ENCODE measurements at places on chromosomes 5 and 9.

GRCh38 chr9:129841071-129841470, 5.8 kb downstream of the USP20 start:
- no peak for DNase-seq

DNA sequence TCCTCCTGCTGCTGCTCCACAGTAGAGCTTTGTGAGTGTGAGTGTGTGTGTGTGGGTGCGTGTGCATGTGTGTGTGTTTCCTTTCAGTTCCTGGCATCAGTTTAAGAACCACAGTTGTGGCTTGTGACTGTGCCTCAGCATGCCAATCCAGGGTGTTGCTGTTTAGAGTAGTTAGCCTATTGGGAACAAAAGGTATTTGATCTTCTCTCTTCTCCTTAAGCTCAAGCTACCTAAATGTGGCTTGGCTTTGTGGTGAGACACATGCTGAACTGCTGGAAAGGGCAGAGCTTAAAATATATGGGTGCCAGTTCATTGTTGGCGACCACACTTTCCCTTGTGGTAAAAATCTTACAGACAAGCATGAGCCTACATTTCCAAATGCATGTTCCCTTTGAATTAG, 116.6 kb upstream of the BNC2 start:
- DNase-seq: peak; percentile 42

GRCh38 chr5:17277907-17278306, 60.5 kb downstream of the BASP1 start:
- DNase-seq: no peak

GRCh38 chr5:124289641-124290311, 456.7 kb downstream of the ZNF608 start:
- DNase-seq: no peak

DNA sequence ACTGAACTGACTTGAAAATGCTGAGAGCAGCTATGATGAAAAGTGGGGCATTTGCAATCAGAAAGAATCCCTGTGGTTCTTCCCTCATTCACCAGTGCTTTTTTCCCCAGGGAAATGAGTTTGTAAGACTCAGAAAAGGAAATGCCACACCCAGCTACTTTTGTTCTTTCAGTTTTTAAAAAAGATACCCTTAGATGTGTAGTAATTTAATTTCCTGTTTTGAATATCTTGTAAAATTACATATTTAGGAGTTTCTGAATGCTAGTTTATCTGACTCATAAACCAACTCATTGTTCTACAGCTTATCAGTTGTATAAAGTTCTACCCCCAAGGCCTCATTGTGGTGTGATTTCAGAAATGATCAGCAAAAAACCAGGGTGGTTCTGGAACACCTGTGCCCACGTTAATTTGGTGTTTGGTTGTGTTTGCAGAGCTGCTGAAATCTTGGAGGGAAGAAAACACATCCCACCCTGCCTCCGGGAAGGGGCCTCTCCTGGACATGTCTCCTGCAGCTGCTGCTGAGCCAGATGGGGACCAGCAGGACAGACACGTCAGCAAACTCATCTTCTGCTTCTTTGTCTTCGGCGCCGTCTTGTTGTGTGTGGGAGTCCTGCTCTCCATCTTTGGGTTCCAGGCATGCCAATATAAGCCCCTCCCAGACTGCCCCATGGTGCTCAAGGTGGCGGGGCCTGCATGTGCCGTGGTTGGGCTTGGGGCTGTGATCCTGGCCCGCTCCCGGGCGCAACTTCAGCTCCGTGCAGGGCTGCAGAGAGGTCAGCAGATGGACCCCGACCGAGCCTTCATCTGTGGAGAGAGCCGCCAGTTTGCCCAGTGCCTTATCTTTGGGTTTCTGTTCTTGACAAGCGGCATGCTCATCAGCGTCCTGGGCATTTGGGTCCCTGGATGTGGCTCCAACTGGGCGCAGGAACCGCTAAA, 2.8 kb downstream of the TMEM171 start:
- DNase-seq: no peak

- DNase-seq: no peak
Observed at GRCh38 chr5:147782110-147783028, at the start of gene JAKMIP2. Gene JAKMIP2 (minus strand): TSS chr5:147782728. CDS start chr5:147671806, 110,922 bp downstream.

GRCh38 chr5:97735209-97735608, 552.2 kb upstream of the RIOK2 start:
- no peak for DNase-seq

DNA sequence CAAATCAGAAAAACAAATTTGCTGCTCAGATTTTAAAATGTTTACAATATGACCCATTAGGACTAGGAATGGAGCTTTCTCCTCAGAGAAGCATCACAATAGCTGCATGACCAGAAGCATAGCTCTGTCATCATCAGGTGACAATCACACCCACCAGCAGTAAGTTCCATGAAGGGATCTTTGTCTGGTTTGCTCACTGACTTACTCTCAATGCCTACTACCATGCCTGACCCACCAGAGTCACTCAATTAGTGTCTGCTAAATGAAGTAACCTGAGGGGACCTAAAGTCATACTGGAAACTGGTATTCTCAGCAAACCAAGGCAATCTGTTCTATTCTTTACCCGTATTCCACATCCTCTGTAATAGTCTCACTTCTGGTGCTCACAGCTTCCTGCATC, 7.7 kb downstream of the ERMP1 start:
- DNase-seq: no peak

DNA sequence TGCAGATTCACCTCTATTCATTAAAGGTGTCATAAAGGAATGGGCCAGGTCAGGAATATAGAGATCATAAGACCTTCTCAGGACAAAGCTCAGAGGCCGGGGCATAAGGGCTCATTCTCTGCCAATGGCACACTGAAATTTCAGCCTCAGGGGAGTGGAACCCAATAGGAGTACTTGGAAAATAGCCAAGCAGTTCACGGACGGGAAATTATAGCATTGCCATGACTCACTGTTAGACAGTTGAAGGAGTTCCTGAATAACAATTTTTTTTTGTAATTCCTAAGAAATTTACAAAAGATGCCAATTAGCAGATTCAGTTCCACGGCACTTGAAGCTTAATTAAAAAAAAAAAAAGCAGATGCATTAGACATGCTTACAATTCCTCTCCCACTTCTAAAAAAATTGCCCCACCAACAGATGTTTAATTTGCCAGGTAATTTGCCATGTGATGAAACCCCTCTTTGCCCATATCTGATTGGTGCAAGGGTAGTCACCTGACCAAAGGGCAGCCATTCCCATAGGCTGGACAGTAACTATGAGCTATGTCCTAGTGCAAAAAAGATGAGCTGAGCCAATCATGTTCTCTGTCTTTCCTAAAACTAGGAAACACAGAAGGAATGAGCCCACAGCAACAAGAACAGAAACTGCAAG, 58.6 kb downstream of the PTCD2 start:
- DNase-seq: peak; percentile 49

DNA sequence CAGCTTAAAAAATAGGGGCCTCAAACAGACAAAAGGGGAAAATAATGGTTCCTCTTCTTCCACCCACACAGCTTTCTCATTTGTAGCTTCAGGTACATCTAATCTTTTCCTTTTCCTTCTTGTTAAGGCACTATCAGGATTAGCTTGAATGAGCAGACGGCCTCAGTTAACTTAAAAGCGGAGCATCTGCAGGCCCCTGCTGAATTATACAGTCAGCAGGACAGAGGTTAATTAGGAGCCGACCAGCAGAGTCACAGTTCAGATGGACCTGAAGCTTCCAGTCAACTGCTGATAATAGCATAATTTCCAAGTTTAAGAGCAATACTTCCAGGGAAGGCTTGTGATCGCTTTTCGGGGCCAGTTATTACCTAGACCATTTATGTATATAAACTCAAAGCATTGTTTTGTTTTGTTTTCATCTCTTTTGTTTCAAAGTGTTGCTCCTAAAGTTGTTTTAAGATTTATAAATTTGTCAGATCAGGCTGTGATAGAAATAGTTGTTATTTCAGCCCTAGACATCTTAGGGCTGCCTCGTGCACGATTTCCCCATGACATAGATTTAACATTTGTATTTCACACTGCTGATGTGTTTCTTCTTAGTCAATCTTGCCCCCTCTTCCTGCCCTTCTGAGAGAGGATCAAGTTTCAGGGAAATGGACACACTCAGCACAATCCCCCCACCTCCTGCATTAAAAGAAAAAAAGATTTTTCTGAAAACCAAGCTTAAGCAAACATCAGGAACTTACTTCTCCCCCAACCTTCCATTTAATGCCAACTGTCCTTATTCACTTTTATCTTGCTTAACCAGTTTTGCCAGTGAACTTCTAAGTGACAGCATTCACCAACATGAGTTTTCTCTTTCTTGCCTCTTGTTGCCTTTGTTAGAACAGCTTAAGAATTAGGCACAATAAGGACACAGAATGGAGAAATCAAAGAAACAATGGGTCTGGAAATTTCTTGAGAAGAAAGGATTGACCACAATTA, 449.8 kb downstream of the ARHGEF28 start:
- no peak for DNase-seq

- DNase-seq: no peak
Observed at GRCh38 chr5:607541-608428, 4.4 kb upstream of the CEP72 start.

DNA sequence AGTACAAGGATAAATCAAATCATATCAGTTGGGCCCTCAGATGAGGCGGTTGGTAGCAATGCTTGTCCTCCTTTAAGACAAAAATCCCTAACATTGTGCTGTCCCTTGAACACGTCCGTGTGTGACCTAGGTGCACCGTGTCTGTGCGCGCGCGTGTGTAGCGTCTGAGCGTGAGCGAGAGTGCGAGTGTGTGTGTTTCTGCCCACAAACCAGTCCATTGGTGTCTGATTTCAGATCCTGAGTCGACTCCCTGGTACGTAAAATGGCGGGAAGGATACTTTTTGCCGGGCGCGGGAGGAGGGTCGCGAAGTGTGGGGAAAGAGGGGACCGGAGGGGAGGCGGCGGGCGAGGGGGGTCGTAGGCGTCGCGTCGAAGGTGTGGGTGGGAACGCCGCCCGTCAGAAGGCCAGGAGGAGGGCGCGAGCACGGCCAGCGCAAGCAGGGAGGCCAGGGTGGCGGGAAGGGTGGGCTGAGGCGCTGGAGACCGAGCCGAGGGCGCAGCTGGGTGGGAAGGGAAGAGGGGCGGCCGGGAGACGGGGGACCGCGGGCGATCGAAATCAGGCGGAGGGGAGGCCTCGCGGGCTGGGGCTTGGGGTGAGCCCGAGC, 8.9 kb downstream of the OTP start:
- no peak for DNase-seq
